ENCODE measurements at places on chromosomes 5 and 9.
A peak's percentile ranks its signal among the peaks of the same experiment; 100 is the strongest.

- no peak for DNase-seq
Observed at GRCh38 chr9:113461943-113462342, 1.6 kb upstream of the RGS3 start.

DNA sequence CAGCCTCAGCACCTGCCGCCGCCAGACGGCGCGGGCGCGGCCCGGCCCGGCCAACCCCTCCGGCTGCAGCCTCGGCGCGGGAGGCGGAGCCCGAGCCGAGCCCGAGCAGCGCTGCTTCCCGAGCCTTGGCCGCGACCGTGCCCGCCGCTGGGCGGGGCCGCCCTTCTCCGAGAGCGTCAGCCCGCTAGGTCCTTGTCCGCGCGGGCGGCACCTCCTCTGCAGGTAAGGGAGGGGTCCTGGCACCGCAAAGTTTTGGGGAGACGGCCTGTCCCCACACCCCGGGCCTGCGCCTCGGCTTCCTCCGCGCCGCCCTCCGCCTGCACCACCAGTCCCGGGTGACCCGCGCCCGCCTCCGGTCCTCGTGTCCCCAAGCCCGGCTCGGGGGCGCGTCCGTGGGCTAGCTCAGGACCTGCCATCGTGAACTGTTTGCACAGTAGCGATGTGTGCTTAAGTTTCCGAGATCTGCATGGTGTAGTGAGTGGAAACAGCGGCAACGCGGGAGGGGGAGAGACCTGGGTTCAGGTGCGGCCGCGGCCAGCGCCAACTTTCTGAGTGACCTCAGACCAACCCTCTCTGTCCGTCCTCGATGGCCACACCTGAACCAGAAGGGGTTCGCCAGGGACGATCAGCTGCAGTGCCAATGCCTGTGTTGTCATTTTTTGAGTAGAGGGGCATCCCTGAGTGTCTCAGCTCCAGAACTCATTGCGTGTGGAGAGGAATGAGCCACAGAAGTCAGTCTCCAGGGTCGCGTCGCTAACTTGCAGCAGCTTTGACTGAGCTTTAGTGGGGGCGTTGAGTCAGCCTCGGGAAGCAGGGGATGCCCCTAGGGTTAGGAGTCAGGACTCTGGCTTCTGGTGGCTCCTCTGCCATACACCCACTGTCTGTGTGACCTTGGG, at the start of gene FRMPD1:
Gene FRMPD1, plus strand, starts transcription at position 82 of the 896 bp plus-strand sequence. CDS start 41,688 bp downstream, outside the sequence.
- DNase-seq, result peak; percentile 48

DNA sequence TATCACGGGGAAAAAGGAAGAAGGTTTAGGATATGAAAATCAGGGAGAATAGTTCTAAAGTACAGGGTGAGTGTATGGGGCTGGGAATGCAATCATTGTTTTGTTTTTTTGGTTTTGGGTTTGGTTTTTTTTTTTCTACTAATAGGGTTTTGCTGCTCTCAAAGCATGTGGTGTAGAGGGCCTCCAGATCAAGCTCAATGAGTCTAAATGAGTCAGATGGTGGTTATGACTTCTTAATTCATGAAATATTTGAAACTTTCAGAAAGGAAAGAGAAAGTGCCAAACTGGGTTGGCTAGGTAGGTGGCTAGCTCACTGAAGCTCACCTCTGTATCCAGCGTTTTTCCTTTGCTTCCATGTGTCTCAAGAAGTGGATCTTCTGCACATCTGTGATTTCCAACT, 10.7 kb downstream of the OR1L8 start:
- peak; percentile 1 for DNase-seq

DNA sequence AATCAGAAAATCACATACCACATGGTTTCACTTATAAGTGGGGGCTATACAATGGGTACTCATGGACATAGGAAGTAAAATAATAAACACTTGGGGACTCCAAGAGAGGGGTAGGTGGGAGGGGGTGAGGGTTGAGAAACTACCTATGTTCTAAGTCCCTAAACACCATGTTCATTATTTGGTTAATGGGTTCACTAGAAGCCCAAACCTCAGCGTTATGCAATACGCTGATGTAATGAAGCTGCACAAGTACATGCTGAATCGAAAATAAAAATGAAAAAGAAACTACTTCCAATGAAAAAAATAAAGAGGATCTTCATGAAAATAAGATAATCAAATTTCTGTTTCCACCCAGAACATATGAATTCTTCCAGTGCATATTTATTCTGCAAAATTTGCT, 208.5 kb downstream of the TMEM161B start:
- no peak for DNase-seq

Data from activated CD4-positive, alpha-beta T cell treated with anti-CD3 and anti-CD28 coated beads, Interleukin-2, Interleukin-4, amounts not matched to agents 100 ng/mL and 50 ng/mL, durations not matched to agents 16 hours and 8 hours (primary cell).